ENCODE measurements at places on chromosomes 5 and 9. TPM values are rescaled to one million over a fixed set of nuclear protein-coding genes. Genes with fewer than 3 reads are reported as not detected.

Gene NMUR2
- not detected for total RNA-seq

DNA sequence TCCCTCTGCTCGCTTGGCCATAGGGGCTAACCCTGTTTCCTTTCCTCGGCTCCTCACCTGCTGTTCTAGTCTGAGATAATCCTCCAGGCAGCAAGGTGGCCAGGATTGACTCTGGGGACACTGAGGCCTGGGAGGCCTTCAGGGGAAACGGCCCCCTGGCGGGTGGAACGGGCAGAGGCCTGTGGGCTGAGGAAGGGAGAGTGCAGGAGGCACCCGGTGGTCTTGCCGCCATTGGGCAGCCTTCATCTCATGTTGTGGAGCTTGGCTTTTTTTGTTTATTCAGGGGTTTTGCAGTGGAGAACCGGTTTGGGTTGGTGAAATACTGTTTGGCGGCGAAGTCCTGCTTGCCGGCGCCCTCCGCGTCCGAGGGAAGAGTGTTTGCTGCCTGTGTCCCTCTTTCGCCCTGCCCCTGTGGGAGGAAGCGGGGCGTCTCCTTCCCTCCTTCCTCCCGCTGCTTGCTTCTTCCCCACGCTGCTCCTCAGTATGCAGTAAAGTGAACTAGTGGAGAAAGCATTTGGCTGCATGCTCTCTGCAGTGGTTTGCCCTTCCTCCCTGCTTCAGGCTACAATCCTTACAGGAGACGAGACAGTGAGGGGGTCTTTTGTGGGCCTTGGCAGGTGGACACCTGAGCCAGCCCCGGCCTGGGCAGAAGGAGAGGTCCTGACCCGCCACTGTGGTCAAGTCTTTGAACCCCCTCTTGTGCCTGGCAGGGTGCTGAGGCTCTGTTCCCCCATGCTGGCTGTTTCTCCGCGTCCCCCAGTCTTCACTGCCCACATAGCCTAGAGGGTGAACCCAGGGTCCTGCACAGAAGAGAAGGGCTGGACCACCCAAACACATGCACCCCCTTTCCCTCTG, 30.8 kb upstream of the PRDM12 start:
- no peaks in the 10 kb centered on the region for H3K27me3 ChIP-seq
- no peaks in the 10 kb centered on the region for H3K36me3 ChIP-seq
- no peaks in the 10 kb centered on the region for H3K4me1 ChIP-seq
- H3K4me3 ChIP-seq = no peak overlapping the region
- DNase-seq = no peak
- H3K27ac ChIP-seq = no peak overlapping the region

DNA sequence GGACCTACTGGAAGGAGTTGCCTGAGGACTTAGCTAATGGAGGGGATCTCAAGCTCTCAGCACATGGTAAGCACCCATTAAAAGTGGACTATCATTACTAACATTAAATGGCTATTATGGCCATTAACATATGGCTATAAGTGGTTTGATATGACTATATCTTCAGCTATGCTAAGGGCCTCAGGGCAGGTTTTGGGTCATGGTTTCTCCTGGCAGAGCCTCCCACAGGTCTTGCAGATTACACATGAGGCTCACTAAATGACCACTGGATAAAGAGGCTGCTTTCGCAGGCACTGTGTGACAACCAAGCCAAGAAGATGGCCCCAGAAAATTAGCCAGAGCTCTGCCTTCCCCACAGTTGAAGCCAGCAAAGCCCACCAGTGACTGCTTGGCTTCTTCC, 15.4 kb downstream of the CCNJL start:
- no peaks in the 10 kb centered on the region for H3K4me1 ChIP-seq
- DNase-seq = no peak
- no peak overlapping the region for H3K27ac ChIP-seq

Gene GPR150
- total RNA-seq = 0.60 TPM
